ENCODE measurements at places on chromosomes 5 and 9.

GRCh38 chr9:15461601-15462000, 38.9 kb downstream of the SNAPC3 start:
- DNase-seq: no peak

GRCh38 chr5:52041842-52042241, 658.6 kb downstream of the ISL1 start:
- no peak for DNase-seq

- DNase-seq: no peak
These were observed 33.5 kb upstream of the ALDOB start for GRCh38 chr9:101469026-101469425.

DNA sequence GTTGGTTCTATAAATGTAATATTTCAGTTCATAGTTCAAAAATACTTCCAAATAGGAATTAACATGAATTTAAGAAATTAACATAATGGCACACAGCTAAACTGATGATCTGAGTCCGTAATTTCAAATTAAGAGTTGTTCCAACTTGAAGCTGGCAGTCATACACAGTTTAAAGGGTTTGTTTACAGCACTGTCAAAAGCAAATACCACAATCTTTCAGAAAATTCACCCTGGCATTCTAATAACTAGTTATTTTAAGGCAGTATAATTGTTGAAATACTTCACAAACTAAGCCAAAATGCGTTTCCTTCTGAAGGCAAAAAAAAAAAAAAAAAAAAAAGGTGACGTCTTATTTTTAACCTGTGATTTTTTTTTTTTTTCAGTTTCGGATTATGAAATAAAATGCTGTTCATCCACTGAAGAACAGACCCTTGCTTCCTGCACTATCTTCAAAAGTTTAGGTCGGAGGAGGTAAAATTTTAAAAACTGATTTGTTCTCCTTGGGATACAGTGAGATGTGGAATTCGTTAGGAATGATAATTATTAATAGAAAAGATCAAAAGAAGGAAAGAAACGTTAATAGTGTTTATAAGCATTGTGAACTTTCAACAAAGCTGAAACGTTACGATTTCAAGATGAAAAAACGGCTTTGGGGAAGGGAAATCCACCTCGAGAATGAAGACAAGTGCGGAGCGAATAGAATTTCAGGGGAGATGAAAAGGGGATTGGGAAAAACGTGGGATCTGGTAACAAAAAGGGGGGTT, 850 bp downstream of the IL6ST start:
- peak; percentile 59 for DNase-seq

GRCh38 chr5:27144456-27144855, 106.1 kb upstream of the CDH9 start:
- DNase-seq: no peak

GRCh38 chr9:3028535-3028934, 184.6 kb upstream of the PUM3 start:
- no peak for DNase-seq

GRCh38 chr9:112404508-112404932, 24.6 kb downstream of the HSDL2 start:
- DNase-seq: no peak

DNA sequence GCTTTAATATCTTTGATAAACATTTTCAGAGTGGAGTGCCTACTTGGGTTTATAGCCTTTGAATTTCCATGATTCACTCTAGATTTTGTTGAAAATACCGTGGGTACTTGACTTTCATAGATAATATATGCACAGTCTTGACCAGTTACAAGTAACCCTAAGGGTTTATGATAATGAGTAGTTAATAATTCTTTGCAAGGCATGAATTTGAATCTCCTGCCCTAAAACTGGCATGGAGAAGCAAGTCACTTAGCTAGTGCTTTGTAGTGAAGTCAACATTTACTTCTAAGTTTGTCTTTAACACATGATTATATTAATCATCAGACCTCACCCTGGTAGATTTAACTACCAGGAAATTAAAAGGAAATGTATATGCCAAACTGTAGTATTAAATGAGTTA, 115.8 kb downstream of the CWC27 start:
- DNase-seq: no peak

DNA sequence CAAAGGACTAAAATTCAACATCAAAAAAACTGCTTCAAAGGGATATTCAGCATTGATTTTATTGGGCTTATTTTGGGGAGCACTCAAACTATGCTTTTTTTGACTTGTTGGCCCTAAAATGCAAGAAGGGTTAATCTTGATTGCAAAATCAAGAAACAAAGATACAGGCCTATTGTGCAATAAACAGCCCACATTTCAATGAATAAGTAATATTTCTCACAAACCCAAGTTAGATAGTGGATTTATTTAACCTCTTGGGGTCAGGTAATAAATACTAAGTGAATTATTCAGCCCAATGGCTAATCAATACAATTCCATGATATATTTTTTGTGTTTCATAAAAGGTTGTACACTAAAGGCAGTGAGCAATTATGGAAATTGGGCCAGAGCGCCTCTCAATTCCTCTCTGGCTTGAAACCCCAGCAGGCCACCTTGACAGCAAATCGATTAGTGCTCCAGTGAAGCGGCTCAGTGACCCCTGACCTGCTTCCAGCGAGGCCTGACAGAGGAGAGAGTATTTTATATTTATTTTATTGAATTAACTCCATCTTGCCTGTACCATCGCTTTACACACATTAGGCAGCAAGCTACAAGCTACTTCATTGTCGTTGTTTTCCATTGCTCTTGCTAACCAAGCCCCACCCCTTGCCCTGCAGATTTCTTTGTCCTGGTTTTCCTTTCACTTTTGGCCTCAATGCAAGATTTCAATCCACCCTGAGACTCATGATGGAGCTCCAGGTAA, 65.5 kb downstream of the EBF1 start:
- DNase-seq: no peak

- no peak for DNase-seq
These were observed 6.9 kb downstream of the TNFSF15 start for GRCh38 chr9:114798780-114799427.

DNA sequence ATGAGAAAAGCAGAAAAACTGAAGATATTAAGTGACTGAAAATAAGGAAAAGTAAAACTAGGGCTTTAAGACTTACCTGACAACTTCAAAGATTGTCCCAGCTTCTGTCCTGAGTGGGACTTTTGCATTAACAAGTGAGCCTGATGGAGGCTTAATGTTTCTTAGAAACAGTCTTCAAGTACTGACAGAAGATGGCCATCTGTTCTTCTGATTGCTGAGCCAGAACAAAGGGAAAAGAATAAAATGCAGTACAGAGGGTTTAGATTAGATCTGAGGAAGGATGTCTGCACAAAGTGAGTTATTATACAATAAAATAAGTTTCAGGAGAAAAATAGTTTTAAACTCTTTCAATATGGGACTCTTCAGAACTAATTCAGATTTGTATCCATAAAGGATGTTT, 500.7 kb downstream of the CETN3 start:
- no peak for DNase-seq

GRCh38 chr5:160240350-160240749, 11.0 kb downstream of the FABP6 start:
- DNase-seq: no peak

GRCh38 chr9:110799396-110799795, 130.8 kb downstream of the MUSK start:
- DNase-seq: no peak

- DNase-seq: peak; percentile 41
These were observed 49.9 kb upstream of the GARNL3 start for GRCh38 chr9:127214421-127215267.

GRCh38 chr9:97714435-97714834, 17.3 kb upstream of the XPA start:
- peak; percentile 11 for DNase-seq

DNA sequence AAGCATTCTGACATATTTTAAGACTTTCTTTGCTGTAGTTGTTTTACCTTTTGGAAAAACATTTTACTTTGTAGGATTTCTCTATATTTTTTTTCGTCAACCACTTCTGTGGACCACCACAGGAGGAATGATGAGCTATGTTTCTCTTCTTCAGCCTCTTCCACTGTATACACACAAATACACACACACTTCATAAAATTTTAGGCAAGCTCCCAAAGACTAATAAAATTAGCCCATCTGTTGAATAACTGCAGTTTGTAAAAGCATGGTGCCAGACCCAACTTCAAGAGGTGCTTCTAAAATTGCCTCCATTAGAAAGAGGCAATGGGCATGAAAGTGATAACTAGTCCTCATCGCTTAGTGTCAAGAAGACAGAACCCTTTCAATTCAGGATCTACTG, 4.1 kb upstream of the CEP120 start:
- DNase-seq: no peak

GRCh38 chr5:127702926-127703561, at the start of gene CCDC192:
Gene CCDC192 (plus strand): TSS chr5:127703391. CDS start chr5:127703446, 55 bp downstream.
- no peak for DNase-seq

DNA sequence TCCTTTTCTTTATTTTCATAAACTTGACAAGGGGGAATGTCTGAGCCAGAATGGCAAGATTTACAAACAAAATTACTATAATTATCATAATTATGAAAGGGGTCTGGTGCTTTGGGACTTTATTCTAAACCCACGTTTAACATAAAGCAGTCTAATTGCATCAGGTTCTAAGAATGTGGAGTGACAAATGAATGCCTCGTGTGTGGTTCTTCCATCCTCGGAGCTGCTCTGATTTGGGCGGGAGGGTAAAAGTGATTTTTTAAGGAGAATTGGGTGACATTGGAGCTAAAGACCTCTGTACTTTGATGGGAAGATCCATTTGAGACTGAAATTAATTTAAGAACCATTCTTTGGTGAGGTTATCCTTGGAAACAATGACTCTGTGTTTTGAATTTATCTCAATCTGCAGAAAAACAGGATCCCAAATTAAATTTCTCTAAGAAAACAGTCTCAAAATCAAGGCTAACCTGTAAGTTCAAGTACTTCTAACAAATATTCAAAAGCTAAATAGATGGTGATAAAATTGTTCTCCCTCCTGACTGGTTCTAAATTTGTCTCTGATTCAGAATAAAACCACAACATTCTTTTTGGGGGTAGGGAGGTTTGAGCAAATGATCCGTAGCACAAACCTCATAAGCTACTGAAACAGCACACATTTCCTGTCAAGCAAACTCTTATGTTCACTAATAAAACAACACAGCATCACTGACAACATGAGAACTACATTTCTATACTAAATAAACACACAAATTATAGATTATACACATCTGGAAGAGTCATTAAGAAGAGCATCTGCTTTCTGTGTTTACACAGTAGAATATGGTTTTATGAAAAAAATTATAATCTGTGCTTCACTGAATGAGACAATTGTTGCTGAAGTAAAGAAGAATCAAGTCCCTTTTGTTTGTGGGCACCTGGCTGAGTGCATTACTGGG, 85.5 kb downstream of the DCP2 start:
- DNase-seq: no peak

- DNase-seq: no peak
These were observed 602.4 kb upstream of the CLINT1 start for GRCh38 chr5:158461240-158461854.

- no peak for DNase-seq
These were observed 143.8 kb upstream of the PIK3R1 start for GRCh38 chr5:68071736-68072135.
